SIG-M5 (cell line): ENCODE measurements at places on chromosomes 13 and 19.

DNA sequence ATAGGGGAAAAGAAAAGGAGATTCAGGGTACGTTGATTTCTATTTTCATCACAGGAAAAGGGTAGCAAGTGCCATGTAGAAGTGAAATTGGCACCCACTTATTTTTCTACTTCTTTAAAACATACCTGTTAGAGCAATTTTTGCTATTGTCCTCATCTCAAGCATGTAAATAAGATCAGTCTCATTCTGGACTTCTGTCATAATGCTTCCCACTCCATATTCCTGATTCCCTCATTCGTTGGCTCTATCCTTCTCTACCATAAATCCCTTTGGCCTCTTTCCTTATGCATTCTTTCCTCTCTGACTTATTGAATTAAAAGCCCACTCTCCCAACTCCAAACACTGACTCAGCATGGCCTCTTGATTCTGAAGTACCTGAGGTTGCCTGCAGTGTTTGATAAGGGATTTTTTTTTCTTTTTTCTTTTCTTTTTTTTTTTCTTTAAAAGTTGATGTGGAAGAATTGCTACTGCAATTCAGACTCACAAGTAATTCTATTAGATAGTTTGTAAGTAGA lies 465.7 kb downstream of the SLITRK6 start:
- no peak for DNase-seq

DNA sequence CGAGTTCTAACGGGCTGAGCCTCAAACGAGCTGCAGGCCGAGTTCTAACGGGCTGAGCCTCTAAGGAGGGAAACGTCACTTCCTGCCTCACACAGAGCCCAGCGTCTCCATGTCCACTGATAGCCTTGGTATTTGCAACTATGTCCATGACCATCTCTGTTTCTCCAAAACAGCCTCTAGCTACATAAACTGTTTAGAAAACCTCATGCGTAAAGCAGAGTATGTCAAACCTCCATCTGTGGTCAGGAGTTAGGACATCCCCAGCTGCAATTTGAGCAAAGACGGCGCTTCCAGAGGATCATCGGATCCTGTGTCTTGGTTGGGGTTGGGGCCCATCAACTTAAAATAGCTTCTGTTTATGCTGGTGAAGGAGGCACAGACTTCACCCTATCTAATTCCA lies 20.8 kb downstream of the RASA3 start:
- no peak for DNase-seq

DNA sequence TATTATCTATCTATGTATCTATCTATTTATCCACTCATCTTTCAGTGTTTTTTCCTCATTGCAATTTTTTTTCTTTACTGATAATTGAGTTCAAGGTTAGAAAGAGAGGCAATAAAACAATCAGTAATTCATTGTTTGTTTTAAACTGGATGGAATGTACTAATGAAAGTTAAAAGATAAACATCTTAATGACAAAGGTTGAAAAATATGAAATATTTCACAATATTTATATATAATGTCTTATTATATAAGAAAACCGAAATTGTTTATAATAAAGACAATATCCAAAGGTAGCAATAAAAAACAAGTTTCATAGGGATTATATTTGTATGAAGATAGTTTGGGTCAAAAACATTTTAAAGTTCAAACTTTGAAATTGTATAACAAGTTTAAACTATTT lies 1015.5 kb upstream of the MIR17HG start:
- DNase-seq, result no peak

- DNase-seq, result no peak
Measured at GRCh38 chr19:512547-513365, 5.5 kb downstream of the TPGS1 start.

DNA sequence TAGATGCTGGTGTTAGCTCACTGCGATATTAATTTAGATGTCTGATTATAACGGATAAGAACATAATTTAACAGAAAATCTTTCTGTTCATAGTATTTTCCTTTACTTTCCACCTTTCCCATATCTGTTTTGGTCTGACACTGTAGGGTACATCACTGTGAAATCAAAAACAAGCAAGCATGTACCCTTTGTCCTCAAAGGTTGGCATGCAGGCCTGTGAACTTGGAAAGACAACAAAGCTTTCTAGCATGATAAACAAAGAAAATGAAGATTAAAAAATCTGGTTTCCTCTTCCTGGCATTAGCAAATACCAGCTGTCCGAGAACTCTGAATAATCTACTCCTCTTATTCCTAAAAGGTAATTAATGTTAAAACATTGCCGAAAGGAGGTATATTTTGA lies 31.6 kb downstream of the THSD1 start:
- no peak for DNase-seq

DNA sequence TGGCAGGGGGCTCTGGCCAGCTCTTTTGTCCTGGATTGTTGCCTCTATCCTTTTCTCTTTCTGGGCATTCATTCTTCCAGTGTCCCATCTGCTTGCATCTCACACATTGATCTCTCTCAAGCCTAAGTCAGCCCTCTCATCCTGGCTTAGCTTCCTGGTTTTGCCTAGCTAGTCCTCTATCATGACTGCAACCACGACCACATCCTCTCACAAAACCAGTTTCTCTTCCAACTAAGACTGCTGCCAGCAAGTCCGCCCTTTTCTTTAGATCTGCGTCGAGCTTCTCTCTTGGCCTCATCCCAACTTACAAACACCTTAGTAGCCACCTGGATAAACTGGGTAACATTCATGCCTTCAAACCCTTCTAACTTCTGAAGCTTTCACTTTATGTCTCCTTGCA lies 212.2 kb upstream of the HTR2A start:
- no peak for DNase-seq

DNA sequence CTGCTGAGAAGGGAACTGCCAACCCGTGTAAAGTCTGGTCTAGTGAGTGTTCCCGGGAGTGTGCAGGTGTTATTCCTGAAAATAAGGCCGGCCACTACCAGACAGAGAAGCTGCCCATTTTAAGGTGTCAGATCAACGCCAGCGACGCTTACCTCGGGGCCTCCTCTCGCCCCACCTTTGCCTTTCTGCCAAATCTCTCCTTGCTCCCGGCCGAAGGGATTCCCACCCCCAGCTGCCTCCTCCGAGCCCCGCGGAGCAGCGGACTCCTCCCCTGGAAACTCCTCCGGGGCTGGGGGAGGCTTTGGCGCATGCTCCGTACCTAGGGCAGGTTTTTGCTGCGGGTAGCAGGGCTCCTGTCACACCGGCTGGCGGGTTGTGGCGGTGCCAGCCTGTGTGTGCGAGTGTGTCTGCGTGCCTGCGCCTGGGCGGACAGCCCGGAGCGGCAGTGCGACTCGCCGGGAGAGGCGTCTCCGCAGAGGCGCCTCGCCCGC lies at the start of gene HS6ST3:
Gene HS6ST3, plus strand, starts transcription at position 359 of the 491 bp plus-strand sequence.
- DNase-seq, result no peak

DNA sequence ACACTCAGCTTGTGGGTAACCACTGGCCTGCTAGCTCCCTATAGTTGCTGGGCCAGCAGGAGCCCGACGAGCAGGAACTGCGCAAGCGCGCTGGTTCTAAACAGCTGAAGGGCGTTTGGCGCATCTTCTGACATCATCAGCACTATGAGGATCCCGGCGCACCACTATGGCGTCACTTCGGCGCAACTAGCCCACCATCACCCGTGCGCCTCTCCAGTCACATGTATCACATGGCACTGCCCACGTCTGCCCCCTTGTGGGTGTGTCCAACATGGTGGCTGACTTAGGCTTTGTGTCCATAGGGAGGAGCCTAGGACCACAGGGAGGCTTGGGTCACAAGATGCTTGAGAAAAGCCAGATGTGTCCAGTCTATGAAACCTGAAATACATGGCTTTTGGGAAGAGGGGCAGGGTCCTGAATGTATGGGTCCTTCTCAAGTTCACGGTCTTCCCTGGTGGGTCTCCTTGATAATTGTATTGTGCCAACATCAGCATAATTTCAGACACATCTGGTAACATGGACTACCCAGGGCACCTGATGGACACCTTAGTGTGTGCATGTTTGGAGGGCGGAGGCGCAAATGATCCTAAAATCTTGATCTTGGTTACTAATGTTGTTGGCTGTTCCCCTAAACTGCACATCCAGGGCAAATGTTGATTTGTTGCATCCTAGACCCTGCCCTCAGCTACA lies 18.0 kb downstream of the KLK4 start:
- no peak for DNase-seq

- DNase-seq, result no peak
Measured at GRCh38 chr13:74919914-74920313, 562.1 kb downstream of the TBC1D4 start.

GRCh38 chr13:44860454-44860853 lies 128.8 kb downstream of the NUFIP1 start:
- no peak for DNase-seq

DNA sequence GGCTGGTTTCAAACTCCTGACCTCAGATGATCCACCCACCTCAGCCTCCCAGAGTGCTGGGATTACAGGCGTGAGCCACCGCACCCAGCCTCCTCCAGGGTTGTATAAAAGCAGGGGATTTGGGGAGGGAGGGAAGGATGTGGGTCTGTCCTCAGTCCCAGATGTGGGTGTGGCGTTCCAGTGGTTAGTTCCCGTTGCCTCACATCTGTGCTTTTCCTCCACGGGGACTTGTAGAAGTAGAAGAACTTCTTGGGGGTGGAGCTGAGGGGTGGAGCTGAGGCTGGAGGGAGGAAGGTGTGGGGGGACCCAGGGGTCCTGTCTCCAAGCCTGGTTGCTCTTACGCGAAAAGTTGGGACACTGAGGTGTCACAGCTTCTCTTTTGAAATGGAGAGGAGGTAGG lies 514 bp upstream of the MCEMP1 start:
- DNase-seq, result peak; percentile 73

GRCh38 chr19:8642561-8642960 lies 12.1 kb downstream of the NFILZ start:
- no peak for DNase-seq
